NCI-H1436 (cell line): ENCODE measurements at places on chromosomes 12 and 14.

- DNase-seq, result no peak
Measured at GRCh38 chr14:74841230-74842207, 34.4 kb downstream of the PROX2 start.

DNA sequence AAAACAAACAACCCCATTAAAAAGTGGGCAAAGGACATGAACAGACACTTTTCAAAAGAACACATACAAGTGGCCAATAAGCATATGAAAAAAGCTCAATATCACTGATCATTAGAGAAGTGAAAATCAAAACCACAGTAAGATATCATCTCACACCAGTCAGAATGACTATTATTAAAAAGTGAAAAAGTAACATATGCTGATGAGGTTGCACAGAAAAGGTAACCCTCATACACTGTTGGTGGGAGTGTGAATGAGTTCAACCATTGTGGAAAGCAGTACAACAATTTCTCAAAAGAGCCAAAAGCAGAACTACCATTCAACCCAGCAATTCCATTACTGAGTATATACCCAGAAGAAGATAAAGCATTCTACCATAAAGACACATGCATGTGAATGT is 18.2 kb downstream of the PDE6H start:
- no peak for DNase-seq

GRCh38 chr14:27435923-27436670 is 838.3 kb upstream of the NOVA1 start:
- DNase-seq, result no peak

DNA sequence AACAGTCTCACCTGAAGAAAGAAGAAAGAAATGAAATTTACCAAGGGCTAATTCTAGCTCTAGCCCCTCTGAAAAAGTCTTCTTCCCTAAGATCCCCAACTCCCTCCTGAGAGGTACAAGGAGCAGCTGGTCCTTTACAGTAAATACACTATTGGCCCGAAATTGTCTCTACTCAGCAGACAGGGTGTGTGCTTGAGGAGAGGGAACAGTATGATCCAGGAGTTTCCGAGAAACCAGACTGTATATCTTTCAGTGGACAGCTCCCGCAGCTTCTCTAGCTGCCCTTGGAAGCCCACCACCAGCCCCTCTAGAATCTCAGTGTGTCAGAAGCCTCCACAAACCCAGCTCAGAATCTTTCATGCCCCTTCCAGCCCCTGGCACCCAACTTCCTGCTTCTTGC is 8.1 kb downstream of the GPR84 start:
- no peak for DNase-seq

DNA sequence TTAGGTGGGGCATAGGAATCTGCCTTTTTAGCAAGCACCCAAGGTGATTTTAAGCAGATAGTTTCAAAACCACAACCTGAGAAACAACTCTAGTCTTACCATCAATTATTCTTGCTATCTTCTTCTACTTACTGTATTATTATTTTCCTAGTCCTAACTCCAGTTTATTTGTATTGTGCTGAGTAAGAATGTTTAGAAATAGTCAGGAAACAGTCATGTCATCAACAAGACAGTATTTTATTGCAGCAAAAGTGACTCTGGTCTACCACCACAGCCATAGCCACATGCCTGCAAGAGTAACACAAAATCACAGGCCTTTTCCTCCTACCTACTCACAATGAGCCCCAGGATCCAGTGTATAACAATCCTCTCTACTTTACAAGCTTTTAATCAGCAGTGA is 46.3 kb upstream of the FLRT2 start:
- no peak for DNase-seq

- no peak for DNase-seq
Measured at GRCh38 chr12:810671-811415, 58.5 kb downstream of the WNK1 start.

GRCh38 chr12:132503618-132504204 is 13.8 kb downstream of the FBRSL1 start:
- DNase-seq, result no peak

DNA sequence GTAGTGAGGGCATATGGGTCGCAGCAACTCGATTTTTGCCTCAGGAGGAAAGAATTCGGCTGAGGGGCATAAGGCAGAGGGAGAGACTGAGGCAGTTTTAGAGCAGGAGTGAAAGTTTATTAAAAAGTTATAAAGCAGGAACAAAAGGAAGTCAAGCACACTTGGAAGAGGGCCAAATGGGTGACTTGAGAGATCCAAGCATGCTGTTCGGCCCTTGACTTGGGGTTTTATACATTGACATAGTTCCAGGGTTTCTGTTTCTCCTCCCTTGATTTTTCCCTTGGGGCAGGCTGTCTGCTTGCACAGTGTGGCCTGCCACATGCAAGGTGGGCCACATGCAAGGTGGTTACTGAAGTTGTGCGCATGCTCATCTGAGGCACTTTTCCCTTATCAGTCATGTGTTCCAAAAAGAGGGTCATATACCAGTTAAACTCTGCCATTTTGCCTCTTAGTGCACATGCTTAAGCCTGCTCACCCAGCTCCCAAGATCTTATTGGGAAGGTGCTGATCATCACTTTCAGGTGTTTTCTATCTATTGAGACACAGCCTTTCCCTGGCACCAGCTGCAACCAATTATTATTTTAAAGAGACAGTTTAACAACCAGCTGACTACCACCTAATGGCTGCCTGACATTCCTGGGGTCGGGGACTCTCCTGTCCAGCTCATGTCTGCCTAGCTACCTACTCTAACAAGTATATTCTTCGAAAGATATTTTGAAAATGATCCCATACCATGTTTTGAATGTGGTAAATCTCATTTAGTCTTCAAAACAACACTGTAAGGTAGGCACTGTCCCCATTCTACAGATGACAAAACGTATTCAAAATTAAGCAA is 19.9 kb downstream of the PTGER2 start:
- DNase-seq, result no peak

GRCh38 chr14:90517076-90517841 is 120.4 kb downstream of the CALM1 start:
- no peak for DNase-seq
